Stimulated activated CD4-positive, alpha-beta T cell treated with anti-CD3 and anti-CD28 coated beads, Interleukin-2, amount 100 ng/mL, for 48 hours (primary cell): ENCODE measurements at places on chromosomes 12 and 14.

GRCh38 chr14:101400830-101401229 lies 160.5 kb upstream of the DIO3 start:
- no peak for DNase-seq

DNA sequence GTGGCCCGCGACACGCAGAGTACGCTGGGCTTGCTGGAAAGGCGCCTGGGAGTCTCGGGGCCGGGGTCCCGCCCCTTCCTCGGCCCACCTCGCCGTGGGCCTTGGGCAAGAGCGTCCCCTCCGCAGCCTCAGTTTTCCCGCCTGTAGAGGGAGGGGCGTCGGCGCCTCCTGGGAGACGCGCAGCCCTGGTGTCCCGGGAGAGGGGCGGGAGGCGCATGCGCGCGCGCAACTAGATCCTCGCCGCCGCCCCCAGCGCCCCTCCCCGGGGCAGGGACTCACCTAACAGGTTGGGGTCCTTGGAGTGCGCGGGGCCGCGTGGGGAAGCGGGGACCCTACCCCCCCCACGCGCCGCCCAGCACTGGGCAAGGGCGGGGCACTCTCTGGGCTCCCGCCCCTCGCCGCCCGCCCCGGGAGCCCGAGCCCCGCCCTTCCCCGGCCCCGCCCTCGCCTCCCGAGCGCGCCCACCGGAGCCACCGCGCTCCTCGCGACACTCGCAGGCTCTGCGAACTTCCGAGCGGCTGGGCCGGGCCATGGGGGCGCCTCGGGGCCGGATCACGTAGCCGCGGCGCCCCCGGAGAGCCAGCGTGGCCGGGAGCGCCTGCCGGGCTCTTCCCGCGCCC lies at the start of gene KIF26A:
TSS of gene KIF26A (plus strand) at position 490 of the 620 bp plus-strand sequence. CDS start 136 bp downstream, outside the sequence.
- no peak for DNase-seq

- DNase-seq, result no peak
These were observed 18.8 kb upstream of the NR4A1 start for GRCh38 chr12:52032446-52032803.

DNA sequence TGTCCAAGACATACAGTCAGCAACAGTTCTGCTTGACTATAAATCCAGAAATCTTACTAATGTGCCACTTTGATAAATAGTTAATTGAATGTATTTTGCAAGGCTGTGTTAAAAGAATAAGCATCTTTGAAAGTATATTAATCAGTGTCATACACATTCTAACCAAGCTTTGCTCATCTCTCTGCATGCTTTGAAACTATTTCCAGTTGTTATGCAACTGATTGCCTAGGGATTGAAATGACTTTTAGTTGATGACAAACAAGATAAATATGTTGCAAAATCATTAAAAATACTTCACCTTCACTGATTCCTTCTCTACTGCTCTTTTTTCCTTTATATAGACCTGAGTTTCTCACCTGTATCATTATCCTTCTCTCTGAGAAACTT lies 91.3 kb downstream of the AEBP2 start:
- DNase-seq, result no peak

DNA sequence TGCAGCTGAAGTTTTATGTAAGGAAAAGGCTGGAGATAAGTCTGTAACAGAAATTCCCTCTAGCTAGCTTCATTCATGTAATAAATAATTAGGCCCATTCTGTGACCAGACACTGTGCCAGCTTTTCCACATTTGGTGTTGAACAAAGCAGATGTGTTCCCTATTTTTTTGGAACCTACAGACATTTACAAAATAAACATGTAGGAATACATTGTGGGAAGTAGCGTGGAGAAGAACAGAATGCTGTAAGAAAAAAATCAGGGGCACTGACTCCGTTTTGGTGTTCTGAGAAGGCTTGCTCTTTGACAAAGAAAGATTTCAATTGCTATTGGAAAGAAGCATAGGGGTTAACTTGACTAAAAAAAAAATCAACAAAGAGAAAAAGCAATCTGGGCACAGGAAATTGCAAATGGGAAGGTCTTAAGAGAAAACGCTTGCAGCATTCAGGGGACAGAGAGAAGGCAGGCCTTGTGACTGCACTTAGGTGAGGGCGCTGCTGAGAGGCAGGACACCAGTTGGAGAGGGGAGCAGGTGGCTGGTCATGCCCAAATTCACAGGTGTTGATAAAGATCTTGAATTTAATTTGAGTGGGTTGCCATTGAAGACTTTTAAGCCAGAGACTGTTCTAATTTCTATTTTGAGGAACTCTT lies 4.0 kb downstream of the FAR2 start:
- DNase-seq, result no peak

DNA sequence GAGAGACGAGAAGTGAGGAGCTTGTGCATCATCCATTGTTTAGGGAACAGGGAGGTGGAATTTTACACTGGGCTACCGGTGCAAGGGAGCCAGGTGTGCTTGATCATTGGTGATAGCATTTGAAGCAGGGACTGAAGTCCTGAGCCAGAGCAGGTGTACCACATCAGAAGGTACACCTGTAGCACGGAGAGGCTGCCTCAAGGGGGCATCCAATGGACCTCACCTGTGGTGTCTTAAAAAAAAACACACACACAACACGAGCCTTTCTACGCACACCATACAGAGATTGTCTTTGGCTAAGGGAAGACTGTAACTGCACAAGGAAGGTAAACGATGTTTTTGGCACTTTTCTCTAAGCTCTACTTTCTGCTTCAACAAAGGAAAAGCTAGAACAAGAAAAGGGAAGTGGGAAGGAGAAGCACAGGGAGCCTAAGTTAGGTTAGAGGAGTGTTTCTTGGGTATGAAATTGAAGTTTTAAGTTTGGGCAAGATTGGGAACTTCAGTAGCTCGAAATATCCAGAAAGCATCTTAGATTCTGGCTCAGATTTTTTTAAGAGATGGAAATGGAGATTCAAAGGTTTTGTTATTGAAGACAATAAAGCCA lies 334.3 kb upstream of the FBXO33 start:
- no peak for DNase-seq
